Stimulated activated CD8-positive, alpha-beta memory T cell treated with anti-CD3 and anti-CD28 coated beads, Interleukin-2, amount 100 ng/mL, for 48 hours (primary cell): ENCODE measurements at places on chromosomes 5 and 9.

DNA sequence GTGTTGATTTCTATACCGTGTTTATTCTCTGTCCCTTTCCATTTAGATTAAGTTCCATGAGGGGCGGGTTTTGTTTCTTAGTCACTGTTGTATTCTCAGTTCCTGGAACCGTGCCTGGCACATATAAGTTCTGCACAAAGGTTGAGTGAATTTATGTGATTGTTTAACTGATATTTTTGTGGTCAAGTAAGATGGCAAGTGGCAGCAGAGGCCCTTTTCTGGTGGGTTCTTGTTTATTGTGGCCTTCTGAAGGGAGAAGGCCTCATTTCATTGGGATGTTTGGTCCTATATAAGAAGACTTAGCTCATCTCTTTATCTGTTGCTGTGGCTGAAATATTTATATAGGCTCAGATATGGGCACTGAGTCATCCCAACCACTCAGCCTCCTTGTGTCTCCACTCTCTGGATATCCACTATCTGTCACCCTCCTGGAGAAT, 262.5 kb downstream of the PSAT1 start:
- DNase-seq: no peak

- DNase-seq: no peak
These were observed 134.0 kb downstream of the SLC1A3 start for GRCh38 chr5:36740259-36740898.

- DNase-seq: no peak
These were observed 24.3 kb downstream of the S100Z start for GRCh38 chr5:76874088-76874581.

DNA sequence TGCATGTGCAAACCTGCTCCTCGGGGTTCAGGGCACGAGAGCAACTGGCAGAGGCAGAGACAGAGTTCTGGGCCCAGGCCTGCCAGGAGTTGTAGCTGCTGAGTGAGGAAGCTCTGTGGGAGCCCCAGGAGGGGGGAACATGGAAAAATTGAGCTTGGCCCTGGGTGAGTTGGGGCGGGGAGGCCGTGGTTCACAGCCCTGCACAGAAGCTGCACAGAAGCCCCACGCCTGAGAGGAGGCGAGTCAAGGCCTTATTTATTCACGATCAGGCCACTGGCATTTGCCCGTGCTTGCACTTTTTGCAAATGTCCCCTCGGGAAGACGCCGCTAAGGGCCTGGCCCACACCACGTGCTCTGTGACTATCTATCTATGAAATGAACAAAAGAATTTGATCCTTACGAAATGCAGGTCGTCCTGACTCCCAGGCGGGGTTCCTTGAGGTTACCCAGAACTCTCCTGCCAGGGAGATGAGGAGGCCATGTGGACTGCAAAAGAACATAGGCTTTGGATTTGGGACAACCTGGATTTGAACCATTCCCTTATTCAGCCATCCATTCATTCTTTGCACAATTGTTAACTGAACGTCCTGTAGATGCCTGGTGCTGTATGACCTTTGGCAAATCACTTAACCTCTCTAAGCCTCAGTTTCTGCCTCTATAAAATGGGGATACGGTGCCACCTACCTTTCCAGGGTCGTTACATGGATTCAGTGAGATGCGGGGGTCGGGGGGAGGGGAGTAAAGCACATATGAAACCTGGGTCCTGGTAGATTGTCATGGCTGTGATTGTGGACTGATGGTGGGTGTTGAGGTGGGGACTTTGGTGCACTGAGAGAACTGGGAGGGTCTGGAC, 17.9 kb downstream of the COL27A1 start:
- no peak for DNase-seq

DNA sequence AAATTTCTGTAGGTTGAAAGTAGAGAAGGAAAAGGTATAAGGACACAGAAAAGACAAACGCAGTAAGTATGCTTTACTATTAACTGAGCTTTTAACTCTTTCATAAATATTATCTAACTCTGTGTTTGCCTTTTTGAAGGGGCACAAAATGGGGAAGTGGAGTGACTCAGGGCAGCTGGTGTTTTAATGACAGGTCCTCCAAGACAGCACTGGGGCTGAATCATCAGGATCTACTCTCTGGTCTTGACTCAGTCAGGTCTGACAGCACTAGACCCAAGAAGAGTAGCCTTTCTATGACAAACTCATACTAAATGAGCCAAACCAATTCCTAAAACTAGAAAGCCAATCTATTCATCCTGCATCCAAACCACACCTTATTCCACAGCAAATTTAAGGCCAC, 102.2 kb downstream of the APTX start:
- DNase-seq: no peak

GRCh38 chr5:148107608-148108007, 43.8 kb downstream of the SPINK5 start:
- no peak for DNase-seq

DNA sequence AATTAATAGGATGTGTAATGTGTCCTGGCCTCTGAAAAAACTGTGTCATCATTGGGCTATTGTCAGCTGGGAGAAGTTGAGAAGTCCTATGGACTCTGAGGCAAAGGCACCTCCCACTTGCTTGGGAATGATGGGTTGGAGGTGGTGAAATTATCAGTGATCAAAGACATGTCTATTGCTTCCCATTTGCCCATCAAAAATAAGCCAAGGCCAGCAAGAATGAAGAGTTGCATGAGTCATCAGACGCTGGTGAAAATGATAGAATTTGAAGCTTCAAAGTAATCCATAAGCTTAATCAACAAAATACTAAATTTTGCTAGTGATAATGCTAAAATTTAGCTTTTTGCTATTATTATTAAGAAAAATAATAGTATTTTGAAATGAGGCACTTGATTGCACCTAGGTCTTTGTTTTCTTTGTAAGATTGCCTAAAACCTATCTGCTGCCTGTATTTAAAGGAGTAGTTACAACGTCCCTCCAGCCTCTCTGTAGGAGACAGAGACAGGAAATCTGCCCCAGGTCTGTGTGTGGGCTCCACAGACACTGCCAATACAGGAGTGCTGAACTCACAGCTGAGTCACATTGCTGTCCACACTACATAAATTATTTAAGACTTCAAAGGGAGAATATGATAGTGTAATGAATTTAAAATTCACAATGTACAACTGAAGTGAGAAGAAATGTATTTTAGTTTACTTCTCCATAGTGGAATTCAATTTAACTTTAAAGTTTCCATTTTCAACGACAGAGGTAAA, 48.4 kb upstream of the APC start:
- no peak for DNase-seq

GRCh38 chr5:2451100-2451499, 300.4 kb downstream of the IRX2 start:
- no peak for DNase-seq

GRCh38 chr5:131634238-131634637, 791 bp downstream of the RAPGEF6 start:
- no peak for DNase-seq

DNA sequence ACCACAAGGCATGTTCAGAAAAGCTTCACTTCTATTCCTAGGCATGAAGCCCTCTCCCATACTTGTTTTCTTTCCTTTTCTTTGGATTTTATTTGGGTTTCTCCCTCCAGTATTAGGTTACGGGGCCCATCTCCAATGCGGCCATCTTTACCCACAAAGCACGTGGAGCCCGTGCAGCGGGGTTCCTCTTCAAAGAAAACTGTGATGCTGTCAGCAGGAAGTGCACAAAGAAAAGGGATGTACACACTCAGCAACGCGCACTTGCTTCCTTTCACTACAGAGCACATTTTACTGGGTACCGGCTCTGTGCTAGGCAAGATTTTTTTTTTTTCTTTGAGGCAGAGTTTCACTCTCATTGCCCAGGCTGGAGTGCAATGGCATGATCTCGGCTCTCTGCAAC, 106.6 kb downstream of the COL23A1 start:
- DNase-seq: peak; percentile 8

- DNase-seq: no peak
These were observed 535 bp upstream of the NFIB start for GRCh38 chr9:14314424-14314928.

- DNase-seq: no peak
These were observed 36.2 kb downstream of the STC2 start for GRCh38 chr5:173291722-173292658.

DNA sequence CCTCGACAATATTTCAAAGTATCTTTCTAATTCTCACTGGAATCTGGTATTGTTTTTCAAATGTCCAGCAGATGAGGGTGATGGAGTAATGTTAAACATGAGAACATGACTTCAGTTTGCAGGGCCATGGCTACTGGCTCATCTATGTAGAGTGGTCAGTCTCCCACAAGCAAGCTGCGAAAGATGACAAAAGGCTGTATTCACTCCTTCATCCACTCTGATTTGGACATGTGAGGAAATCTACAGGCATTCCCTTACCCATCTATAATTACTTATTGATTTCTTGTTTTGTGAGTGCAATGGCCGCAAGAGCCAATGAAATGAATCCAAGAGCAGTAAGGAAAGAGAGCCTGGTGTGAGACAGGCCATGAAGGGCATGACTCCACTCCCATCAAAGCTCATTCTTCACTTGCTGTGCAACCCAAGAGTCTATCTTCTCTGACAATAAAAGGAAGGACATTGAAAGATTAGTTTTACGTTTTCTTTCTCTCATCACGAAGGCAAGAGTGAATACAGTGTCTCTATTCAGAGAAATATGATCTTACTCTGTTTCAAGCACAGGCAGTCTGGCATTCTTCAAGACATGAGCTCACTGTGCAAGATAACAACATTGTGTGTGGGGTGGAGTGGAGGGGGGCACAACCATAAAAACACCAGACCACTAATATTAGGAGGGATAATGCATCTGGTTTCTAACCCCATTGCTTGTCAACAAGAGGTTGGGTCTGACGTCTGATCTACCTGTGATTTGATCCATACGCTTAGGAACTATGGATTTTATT, 249.6 kb upstream of the DAP start:
- no peak for DNase-seq

- no peak for DNase-seq
These were observed 14.9 kb downstream of the ADAMTS2 start for GRCh38 chr5:179330186-179330900.

GRCh38 chr9:70814597-70814996, 306.8 kb downstream of the TRPM3 start:
- DNase-seq: no peak

DNA sequence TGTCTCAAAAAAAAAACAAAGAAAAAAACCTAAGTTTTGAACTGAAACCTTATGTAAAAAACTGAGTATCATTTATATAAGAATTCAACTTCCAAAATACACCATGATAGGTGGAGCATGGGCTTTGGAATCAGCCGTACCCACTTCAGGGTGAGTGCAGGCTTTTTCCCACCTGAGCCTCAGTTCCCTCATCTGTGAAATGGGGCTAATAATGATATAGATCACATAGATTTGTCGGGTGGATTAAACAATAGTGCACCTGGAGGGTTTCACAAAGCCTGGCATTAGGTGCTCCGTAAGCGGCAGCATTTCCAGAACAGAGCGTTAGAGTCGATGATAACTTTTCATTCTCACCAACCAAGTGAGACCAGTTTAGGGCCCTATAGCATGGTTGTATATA, 91.9 kb downstream of the CYFIP2 start:
- no peak for DNase-seq

GRCh38 chr5:142006363-142007236, 6.2 kb downstream of the GNPDA1 start:
- DNase-seq: no peak

GRCh38 chr5:2683720-2684119, 67.8 kb downstream of the IRX2 start:
- no peak for DNase-seq

DNA sequence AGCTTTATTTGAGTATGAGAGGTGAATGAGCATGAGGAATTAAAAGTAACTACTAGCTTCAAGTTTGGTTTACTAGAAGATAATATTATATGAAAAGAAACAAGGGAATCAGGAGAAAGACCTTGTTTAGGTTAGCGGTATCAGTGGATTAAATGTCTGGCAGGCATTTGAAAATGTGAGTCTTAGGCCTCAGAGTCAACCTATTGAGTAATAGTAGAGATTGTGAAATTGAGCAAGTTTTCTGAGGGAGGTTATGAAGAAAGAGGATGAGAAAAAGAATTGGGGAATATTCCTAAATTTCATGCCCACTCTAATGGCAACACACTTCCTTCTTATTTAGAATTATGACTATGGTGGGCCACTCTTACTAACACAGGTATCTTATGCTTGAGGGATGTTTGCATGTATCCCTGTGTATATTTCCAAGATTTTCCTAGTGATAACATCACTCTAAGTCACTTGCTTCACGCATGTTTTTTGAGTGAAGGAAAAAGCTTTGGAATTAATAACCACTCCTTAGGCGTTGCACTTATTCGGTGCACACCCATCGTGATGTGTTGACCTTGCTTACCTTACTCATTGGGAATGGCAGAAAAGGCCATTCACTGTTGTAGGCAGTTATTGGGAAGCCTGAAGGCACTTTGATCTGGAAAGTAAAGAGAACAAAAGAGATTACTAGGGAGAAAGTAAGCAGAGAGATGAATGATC, 8.2 kb upstream of the ELL2 start:
- DNase-seq: no peak

DNA sequence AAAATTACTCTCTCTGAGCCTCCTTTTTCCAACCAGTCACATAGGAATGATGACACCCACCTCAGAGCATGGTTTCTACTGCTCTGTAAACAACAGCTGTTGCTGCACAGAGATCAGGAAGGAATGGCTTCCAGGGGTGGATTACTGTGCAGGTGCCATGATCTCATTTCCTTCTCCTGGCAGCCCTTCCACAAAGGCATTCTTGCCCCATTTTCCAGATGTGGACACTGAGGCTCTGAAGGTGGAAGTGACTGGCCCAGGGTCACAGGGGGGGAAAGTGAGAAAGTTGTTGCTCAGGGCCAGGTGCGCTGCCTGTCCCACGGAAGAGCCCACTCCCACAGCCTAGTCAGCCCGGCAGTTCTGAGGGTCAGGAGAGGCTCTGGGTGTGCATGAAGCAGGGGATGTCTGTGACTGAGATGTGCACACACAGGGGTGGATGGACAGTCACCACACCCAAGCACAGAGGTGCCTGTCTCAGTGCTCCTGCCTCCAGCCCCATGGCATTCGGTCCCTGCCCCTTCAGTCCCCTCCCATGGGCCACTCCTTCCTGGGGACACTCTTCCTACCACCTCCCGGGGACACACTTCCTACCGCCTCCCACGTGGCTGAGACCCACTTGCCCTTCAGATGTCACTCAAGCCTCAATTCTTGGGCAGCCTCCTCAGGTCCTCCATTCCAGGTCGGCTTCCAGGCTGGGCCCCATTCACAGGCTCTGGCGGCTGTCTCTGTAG, 17.0 kb downstream of the FGFR4 start:
- no peak for DNase-seq

DNA sequence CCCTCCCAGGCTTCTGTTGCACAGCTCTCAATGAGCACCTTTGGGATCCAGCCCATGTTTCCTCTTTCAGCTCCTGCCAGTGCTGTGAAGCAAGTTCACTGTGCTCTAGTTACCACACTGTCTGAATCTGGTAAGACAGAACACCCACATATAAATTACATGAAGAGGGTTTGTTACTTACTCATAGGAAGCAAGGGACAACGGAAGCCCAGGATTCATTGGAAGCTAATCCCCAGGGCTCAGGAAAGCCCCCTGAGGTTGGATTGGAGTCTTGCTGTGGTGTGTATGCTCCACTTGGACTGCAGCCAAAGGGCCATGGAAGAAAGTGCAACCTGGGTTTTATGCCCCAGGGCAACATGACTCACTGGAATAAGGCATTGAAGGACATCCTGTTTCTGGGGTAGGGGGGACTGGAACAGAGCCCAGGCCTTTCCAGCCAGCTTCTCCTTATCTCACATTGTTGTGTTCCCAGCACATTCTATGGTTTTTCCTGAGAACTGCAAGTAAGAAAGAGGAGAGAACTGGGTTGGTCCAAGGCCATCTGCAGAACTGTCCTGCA, 15.6 kb upstream of the CLK4 start:
- DNase-seq: no peak

GRCh38 chr9:133306242-133307204, 29.5 kb downstream of the SURF6 start:
- DNase-seq: no peak
